ENCODE measurements at places on chromosomes 12 and 14.
A peak's percentile ranks its signal among the peaks of the same experiment; 100 is the strongest.

DNA sequence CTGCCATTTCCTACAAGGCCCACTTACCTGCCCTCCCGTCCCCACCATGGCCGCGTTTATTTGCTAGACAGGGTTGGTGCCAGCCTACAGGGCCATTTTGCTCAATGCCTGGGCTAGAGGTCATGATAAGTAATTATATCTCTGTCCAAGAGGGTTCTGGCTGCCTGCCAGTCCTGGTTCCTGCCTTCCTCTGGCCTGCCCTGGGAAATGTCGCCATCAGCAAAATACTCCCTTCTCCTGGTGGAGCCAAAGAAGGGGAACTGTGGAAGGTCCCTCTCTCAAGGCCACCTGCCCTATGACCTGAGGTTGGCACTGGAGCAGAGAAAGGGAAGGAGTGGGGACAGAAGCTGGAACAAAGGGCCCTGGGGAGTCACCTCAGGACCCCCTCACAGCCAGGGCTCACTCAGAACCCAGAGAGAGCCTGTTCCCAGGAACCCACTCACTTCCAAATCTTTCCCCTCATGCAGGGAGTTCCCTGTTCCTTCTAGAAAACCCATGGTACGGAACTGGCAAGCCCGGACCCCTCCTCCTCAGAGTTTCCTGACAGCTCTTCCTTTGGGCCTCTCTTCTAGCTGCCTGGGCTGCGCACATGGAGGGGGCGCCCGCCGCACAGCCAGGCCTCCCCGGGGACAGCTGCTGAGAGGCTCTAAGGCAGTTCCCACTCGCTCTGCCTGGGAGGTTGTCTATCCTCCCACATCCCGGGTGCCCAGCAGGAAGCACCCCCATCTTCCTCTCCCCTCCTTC lies 280.5 kb downstream of the DPF3 start:
- no peak for DNase-seq

- DNase-seq: no peak
Measured at GRCh38 chr12:81962126-81962856, 203.1 kb upstream of the PPFIA2 start.

DNA sequence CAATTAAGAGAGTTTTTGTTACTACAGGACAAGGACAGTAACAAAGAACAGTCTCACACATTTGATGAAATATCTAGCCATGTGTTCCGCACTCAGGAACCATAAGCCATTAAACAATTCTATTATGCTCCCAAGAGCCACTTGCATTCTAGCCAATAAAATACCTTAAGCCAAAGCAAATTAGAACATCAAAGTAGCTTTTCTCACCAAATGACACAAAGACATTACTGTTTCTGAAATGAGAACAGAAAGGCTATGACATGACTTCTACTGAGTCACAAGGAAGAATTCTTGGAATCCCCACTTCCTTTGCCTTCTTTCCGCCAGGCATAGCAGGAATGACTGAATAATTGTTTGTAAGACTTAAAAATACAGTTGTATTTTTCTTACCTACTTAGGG lies 445.8 kb downstream of the ATP23 start:
- DNase-seq: no peak

DNA sequence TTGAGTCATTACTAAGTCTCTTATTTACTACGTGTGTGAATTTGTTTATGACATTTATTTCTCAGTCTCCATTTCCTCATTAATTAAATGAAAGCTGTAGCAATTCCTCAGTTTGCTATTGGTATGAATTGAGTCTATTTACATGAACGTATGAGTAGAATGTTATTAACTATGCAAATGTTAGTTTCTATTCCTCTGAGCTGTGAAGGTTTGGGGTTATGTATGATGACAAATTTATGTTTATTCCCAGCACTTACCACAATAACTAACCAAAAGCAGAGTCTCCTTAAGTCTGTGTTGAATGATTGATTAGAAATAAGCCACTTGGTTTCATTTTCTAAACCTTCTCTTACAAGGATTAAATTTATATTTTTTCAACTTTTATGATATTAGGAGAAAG lies 1340.9 kb downstream of the FSCB start:
- DNase-seq: no peak

- DNase-seq: no peak
Measured at GRCh38 chr14:72583316-72584272, 310.3 kb downstream of the DPF3 start.

- DNase-seq: no peak
Measured at GRCh38 chr14:67413806-67414769, 2.1 kb upstream of the PLEK2 start.

DNA sequence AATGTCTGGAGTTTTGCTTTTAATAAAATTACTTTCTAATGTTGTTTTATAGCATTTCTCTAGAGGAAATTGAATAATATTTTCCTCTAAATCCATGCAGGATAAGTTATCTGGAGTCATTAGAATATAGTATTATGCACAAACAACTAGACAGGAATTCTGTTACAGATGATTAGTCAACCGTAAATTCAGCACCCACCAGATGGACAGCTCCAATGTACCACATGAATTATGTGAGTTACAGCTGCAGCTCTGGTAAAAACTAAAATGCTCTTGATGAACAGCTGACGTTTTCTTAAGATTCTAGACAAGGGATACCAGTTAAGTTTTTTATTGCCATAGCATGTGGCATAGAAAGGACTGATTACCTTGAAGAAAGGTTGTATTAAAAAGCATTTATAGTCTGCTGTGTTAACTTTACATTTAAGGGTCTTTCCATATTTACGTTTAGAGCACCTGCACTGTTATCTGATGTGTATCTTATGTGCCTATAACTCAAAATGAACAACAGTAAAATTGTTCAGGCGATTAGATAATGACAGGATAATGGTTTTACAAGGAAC lies 321.4 kb upstream of the LRFN5 start:
- no peak for DNase-seq

DNA sequence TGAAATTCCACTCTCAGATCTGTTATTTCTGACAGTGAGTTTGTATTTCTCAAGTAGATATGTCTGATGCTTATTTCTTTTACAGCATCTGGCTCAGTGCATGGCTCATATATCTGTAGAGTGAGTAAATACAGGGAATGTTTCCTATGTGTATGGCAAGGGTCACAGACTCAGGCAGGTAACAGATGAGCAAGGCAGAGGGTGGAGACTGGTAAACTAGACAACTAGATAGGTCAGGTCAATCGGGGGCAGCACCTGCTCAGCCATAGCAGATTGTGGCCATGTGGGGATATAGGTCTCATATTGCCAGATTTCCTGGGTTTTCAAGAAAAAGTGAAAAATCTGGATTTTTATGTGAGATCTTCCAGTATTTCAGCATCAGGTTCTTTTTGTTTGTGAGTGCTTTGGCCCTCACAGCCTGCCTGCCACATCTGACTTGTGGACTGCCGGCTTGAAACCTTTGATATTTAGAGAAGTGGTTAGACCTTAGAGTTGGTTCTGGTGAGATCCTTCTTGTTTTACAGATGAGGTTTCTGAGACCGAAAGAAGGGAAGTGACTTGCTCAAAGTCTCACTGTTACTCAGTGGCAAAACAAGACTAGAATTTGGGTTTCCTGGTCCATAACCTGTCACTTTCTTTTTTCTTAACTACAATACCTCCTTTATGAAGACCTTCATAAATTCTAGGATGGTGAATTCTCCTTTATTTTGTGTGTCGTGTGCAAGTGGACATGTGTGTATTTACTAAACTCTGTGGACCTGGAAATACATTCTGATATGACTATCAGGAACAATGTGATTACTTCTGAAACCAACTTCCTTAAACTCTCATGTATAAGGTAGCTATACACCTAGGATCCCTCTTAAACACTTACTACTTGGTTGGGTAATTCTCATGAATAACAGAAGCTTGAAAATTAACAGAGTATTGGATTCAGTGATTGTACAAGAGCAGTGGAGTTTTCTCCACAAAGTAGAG lies 34.4 kb downstream of the PROX2 start:
- DNase-seq: no peak

DNA sequence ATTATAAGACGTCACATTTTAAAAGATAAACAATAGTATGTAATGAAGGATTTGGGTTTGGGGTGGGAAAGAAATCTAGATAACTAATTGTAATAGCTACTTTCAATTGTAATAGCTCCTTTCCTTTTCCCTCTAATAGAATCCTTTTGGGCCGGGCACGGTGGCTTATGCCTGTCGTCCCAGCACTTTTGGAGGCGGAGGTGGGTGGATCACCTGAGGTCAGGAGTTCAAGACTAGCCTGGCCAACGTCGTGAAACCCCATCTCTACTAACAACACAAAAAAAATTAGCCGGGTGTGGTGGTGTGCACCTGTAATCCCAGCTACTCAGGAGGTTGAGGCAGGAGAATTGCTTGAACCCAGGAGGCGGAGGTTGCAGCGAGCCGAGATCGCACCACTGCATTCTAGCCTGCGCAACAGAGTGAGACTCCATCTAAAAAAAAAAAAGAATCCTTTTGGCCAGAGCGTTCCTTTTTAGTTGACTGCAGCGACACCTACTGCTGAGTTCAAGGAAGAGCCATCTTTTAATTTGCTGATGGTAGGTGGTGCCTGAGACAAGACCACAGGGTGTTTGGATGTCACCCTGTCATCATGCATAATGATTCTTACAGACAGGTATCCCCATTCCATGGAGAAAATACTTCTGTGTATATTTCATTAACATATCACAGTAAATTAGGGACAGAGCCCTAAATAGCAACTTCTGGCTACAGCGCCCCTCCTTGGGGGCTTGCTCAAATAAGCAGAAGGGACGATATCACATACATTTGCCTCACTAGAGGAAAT lies 79.5 kb downstream of the ARMH4 start:
- DNase-seq: peak; percentile 7

DNA sequence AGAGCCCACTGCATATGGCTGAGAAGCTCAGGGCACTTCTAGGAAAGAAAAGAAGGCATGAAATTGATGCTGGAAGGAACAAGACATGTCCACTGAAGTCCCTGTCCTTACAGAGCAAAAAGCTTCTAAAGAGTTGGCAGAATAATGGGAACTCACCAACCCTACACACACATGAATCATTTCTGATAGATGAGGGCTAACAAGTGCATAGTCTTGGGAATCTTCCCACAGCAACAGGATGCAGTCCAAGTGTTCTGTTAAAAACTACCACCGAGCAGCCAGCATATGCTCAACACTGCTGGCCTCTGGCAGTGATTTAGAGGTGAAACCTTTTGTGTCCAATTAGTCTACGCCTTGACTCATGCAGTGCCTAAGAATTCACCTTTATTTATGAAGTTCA lies 44.8 kb downstream of the RHOJ start:
- no peak for DNase-seq

- no peak for DNase-seq
Measured at GRCh38 chr14:89370381-89370780, 46.7 kb downstream of the FOXN3 start.

DNA sequence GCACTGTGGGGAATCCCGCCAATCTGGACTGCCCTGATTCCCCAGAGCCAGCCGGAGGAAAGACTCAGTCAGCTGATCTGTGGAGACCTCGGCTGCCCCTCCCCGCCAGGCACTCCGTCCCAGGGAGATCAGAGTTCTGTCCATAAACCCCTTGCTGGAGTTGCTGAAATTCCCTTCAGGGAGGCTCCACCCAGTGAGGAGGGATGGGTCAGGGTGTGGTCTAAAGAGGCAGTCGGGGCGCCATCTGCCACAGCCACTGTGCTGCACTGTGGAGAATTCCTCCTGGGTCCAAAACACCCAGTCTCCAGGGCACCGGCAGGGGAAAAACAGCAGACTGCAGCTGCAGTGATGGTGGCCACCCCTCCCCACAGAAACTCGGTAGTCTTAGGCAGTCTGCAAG lies 1922.3 kb upstream of the FLRT2 start:
- DNase-seq: no peak

DNA sequence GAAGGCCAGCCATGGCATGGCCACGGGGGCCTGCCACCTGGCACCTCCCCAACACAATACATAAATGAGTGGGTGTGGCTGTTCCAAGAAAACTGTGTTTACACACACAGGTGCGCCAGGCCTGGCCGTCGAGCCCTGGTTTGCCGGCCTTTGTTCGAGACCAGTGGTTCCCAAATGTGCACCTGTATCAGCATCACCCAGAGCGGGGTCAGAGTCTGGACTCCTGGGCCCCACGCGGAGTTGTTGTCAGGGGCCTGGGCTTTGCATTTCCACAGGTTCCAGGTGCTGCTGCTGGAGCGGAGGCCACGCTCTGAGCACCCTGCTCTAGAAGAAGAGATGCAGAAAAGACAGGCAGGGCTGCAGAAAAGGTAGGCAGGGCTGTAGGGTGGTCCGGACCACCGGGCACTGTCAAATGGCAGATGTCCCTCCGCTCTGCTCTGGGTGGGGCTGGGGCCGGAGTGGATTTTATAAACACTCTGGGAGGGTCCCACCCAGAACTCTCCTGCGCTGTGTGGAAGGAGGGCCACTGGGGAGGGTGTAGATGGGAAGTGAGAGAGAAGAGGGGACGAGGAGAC lies 4.2 kb upstream of the ASPG start:
- no peak for DNase-seq

DNA sequence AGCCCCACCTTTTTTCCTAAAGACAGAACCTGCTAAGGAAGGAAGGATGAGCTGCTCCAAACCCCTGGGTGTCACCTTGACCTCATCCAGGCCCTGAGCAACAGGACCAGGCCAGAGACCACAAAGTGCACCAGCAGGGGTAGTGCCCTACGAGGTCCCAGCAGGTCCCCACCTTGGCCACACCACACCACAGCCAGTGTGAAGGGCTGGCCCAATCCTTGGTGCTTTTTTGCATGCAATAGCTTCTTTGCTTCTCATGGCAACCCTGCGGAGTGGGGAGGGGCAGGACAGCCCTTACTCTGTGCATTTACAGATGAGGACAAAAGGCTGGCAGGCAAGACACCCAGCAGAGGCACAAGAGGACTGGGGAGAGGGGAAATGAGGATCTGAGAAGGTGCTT lies 352.6 kb downstream of the BCL11B start:
- DNase-seq: no peak

GRCh38 chr14:20456971-20457370 lies 1.9 kb downstream of the APEX1 start:
- no peak for DNase-seq

GRCh38 chr12:12017135-12017581 lies 53.6 kb upstream of the BCL2L14 start:
- DNase-seq: no peak

DNA sequence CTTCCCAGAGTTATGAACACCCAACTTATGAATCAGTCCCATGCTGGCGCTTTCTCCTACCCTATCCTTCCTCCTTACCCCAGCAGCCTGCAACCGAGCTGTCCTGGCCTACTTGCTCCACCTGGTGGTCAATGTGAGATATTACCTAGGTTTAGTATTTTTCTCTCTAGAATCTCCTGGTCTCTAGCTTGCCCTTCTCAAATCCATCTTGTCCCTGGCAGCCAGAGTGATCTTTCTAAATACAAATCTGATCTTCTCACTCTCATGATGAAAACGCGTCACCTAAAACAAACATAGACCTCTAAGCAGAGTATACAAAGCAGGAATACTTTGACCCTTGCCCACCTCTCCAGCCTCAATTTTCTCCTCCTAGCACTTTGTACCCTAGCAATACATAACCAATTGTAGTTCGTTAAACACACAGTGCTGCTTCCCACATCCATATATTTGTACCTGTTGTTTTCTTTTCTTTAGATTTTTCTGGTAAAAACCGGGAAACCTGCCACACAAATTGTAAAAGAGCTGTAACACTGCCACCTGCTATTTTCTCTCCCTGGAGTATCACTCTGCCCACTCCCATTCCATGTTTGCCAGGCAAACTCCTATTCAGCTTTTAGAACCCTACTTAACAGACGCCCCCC lies 20.0 kb upstream of the TCP11L2 start:
- DNase-seq: peak; percentile 25

- no peak for DNase-seq
Measured at GRCh38 chr12:105449431-105449830, 118.9 kb downstream of the C12orf75 start.

Measured in stimulated activated CD4-positive, alpha-beta T cell treated with anti-CD3 and anti-CD28 coated beads, Interleukin-12 subunit alpha, Interleukin-12 subunit beta, amount 100 ng/mL, for 4 hours (primary cell).